ENCODE measurements at places on chromosomes 1 and 21. TPM values are rescaled to one million over a fixed set of nuclear protein-coding genes. Genes with fewer than 3 reads are reported as not detected.

DNA sequence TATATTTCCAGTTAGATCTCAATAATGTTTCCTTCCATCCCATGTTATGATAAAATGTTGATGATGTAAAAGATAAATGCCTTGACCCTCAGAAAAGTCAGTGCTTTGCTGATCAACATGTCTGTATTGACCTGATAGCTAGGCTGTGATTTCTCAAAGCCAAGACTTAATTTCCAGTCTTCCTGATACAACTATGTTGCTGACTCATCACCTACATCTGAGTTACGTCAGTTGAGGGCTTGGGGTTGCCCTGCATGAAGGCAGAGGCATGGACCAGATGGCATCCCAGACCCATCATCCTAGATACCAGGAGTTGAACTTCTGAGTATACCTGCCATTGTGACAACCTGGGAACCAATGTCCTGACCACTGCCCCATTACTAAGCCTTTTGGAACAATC is 4.8 kb downstream of the LCE1D start:
- no peak for DNase-seq

Gene JMJD4
- 18.5 TPM for total RNA-seq

Gene FMO4
- 13.8 TPM for total RNA-seq

- no peak for DNase-seq
Observed at GRCh38 chr1:205284420-205285144, 37.0 kb downstream of the NUAK2 start.

GRCh38 chr1:222057162-222057561 is 315.3 kb upstream of the DUSP10 start:
- no peak for DNase-seq

DNA sequence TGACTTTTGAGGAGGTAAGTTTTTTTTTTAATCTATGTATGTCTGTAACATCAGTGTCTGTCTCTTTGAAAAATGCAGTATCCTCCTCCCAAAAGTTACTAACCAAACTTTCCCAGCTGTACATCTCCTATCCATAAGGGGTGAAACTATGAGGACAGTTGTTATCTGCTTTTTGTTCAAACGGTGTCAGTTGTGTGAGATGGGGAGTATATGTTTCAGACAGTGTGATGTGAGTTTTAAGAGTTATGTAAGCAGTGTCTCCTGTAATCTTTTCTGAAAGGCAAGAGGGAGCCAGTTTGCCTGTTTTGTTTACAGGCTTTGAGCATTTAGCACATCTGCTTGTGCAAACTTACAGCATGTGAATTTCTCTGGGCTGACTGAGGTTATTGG is 34.8 kb upstream of the CACYBP start:
- no peak for DNase-seq

- no peak for DNase-seq
Observed at GRCh38 chr1:166164995-166165660, 1.7 kb downstream of the FAM78B start.

Gene RUNX3
- total RNA-seq, result 0.37 TPM

GRCh38 chr1:53558739-53559315 is 99.6 kb downstream of the DMRTB1 start:
- DNase-seq, result no peak

- DNase-seq, result no peak
Observed at GRCh38 chr1:158425027-158425426, 1.0 kb downstream of the OR10K2 start.

DNA sequence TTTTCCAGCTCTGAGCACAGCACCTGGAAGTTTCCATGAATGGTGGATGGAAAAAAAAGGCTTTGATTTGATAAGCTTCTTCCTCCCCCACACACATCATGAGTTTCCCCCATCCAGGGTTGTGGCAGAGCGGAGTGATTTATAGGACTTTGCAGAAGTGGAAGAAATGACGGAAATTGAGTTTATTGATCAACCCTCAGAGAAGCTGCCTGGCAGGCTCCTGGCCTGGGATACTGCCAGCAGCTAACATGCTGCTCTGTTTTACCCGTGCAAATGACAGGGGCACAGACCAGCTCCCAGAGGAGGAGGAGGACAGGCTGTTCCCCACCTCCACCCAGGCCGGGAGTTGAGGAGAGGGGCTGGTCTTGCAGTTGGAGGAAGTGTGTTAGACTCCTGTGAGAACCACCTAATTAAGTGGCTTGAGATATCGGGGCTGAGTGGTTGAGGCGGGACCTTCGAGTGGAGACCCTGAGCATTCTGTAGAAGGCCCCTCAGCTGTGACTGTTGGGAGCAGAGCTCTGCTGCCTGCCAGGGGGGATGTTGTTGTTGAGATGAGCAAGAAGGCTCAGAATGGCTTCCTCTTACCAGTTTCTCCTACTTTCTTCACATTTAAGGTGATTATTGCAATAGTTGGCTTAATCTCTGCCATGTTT is 21.8 kb downstream of the ADORA1 start:
- DNase-seq, result no peak

GRCh38 chr1:13228343-13228781 is 2.4 kb upstream of the PRAMEF18 start:
- DNase-seq, result no peak

GRCh38 chr1:230596306-230596705 is 46.0 kb upstream of the COG2 start:
- no peak for DNase-seq

GRCh38 chr1:71548398-71548890 is 467.6 kb upstream of the ZRANB2 start:
- no peak for DNase-seq

Gene FCRL1
- total RNA-seq, result 0.63 TPM

Gene RNU1-4
- under 0.01 TPM for total RNA-seq

DNA sequence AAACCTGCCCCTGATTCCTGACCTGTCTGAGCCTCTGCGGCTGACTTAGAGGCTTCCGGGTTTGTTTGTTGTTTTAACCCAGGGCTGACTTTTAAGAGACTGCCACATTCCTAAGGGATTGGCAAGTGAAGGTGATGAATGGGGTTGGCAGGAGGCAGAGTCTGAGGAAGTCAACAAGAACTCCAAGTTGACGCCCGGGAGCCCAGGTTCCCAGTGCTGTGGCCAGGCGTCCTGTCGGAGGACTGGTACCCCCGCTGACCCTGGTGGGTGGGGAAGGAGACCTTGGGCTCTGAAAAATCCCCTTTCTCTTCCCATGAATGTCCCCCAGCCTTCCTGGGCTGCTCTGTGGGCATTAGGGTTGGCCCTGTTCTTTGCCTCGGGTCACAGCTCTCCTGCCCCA is 19.7 kb upstream of the EPS8L3 start:
- DNase-seq, result no peak

DNA sequence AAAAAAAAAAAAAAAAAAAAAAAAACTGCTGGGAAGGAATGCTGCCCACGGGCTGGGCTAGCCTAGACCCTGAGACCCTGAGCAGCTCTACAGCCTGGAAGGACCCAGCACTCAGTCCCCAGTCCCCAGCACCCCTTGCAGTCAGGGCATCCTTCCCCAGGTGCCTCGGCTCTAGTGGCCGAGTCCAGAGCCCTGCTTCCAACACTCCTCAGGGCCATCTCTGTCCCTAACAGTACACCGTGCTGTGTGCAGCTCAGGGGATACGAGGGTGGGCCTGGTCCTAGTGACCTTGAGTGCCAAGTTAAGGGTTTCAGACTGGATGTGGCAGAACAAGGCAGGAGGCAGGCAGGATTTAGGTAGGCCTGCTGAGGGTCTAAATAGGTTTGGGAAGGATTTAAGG is 50.2 kb upstream of the LRP8 start:
- no peak for DNase-seq

DNA sequence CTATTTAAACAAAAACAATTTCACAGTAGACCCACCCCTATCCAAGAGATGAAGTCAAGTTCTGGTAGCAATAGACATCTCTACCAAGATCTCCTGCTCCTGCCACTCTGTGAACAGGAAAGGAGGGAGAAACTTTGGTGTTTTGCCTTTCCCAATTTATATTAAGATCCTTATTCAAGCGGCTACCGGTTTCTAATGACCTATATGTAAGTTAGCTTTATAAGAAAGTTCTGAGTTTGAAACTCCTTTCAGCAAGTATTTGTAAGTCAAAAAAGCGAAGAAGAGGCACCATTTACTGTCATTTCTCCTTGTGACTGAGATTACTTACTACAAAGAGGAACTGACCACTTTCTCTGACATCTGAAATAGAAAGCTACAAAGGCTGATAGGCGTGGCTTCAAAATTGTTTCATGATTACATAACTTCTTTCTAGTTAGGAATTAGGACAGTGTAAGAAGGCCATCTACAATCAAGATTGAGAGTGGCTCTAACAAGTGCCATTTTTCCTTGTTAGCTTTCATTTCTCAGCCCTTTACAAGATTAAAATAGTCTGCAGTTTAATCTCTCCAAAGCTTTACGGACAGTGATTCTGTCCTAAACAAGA is at the start of gene MNDA:
Gene MNDA, plus strand, starts transcription at position 448 of the 604 bp plus-strand sequence. CDS start 10,803 bp downstream, outside the sequence.
- no peak for DNase-seq

DNA sequence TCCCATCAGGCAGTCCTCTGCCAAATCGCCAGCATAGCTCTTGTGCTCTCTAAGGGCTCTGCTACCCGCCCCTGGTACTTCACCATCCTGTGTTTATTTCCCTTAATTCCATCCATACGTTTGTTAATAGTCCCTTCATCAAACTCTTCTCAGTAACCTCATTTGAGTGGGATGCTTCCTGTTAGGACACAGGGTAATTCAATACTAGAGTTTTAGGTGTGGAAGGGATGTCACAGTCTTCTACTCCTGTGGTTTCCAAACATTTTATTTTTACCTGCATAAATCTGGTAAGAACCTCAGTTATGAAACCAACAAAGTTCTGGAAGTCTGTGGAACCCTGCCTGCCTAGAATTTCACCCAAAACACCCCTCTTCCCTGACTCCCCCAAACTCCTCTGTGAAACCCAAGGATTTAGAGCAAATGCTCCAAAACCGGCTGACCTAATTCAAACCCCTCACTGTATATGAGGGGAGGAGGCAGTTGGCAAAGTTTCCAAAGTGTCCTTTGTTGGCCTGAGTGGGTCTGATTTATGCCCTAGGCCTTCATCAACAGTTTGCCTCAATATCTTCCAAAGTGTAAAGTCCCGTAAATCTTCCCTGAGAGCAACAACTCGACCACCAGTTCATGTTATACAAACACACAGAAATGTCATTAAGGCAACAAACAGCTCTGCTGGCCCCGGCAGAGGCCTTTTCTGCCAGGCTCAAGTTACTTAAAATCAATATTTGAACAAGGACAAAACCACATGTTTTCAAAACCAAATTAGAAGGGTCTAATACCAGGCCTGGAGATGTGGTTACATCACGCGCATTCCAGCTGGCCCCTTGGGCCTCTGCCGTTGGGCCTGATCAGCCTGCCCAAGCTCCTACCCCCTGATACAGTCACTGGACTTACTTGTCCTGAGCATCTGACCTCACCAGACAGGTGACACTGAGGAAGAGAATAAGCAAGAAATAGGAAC is 82.4 kb upstream of the FGGY start:
- no peak for DNase-seq

DNA sequence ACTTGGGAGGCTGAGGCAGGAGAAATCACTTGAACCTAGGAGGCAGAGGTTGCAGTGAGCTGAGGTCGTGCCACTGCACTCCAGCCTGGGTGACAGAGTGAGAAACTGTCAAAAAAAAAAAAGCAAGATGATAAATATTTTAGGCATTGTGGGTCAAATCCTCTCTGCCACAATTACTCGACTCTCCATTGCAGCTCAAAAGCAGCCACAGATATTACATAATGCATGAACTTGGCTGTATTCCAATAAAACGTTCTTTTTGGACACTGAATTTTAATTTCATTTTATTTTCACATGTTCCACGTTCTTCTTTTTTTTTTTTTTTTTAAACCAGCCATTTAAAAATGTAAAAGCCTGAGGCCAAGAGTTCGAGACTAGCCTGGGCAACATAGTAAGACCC is 69.4 kb downstream of the TCP10L start:
- DNase-seq, result no peak

DNA sequence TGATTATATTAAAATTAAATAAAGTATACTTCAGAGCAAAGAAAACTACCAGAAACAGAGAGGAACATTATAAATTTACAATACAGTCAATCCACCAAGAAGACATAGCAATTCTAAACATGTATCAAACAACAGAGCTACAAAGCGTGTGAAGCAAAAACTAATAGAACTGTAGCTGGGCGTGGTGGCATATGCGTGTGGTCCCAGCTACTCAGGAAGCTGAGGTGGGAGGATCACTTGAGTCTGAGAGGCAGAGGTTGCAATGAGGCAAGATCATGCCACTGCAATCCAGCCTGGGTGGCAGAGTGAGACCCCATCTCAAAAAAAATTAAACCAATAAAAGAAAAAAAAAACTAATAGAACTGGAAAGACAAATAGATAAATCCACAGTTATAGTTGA is 12.3 kb downstream of the CCDC185 start:
- no peak for DNase-seq

- no peak for DNase-seq
Observed at GRCh38 chr1:107933736-107934135, 31.2 kb downstream of the VAV3 start.

Gene LAMC1
- total RNA-seq, result 279 TPM

Measured in urinary bladder (tissue), 4 donors.